CD8-positive, alpha-beta memory T cell (primary cell): ENCODE measurements at places on chromosomes 16 and 17.

DNA sequence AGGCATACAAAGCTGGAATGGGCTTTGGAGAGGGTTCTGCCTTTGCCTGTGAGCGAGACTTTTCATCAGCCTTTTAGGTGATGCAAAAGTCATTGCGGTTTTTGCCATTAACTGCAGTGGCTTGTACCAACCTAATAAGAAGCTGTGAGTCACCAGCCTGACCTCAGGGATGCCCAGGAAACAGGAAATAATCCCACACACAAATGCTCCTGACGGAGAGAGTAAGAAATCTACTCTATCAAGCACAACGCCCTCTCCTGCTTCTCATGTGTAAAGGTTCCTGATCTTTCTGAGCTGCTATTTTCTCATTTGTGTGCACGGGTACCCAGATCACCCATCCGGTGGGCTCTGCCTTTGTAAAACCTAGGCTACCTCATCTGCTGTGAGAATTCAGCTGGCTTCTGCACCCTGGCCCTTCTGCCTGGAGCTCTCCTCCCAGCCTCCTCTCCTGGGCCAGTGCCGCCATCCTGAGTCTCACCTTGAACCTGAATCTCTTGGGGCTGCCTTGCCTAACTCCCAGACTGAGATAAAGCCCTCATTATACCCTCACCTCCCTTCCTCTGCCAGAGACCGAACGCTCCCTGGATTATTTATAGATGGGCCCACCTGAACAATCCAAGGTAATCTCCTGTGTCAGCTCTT is 299.7 kb downstream of the C16orf95 start:
- DNase-seq = no peak

- DNase-seq = no peak
Measured at GRCh38 chr17:54680410-54680809, 220.2 kb upstream of the TOM1L1 start.

GRCh38 chr16:77925531-77925930 is 96.8 kb upstream of the CLEC3A start:
- no peak for DNase-seq

DNA sequence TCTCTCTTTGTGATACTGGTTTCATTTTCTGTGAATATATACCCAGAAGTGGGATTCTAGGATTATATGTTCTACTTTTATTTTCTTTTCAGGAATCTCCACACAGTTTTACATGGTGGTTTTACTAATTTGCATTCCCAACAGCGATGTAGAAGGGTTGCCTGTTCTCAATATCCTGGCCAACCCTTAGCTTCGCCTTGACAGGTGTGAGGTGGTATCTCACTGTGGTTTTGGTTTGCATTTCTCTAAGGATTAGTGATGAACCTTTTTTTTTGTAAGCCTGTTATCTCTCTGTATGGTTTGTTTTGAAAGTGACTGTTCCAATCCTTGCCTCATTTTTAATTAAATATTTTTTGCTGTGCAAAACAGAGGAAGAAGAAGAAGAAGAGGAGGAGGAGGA is 937.7 kb downstream of the CDH8 start:
- no peak for DNase-seq

- DNase-seq = no peak
Measured at GRCh38 chr17:82933911-82934310, 94.1 kb upstream of the ZNF750 start.

DNA sequence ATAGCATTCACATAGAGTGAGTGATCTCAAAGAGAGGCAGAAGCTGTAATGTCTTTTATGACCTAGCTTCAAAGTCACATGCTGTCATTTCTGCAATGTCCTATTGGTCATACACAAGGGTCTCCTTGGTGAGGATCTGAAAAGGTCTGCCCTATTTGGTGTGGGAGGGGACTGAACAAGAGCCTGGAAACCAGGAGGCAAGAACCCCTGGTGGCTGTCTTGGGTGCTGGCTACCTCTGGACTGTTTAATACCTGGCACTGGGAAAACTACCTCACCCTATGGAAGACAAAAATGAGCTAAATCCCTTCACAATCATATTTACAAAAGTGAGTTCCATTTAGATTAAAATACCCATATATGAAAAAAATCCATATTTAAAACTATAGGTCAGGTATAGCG is 9.0 kb downstream of the KCTD13 start:
- DNase-seq = no peak

DNA sequence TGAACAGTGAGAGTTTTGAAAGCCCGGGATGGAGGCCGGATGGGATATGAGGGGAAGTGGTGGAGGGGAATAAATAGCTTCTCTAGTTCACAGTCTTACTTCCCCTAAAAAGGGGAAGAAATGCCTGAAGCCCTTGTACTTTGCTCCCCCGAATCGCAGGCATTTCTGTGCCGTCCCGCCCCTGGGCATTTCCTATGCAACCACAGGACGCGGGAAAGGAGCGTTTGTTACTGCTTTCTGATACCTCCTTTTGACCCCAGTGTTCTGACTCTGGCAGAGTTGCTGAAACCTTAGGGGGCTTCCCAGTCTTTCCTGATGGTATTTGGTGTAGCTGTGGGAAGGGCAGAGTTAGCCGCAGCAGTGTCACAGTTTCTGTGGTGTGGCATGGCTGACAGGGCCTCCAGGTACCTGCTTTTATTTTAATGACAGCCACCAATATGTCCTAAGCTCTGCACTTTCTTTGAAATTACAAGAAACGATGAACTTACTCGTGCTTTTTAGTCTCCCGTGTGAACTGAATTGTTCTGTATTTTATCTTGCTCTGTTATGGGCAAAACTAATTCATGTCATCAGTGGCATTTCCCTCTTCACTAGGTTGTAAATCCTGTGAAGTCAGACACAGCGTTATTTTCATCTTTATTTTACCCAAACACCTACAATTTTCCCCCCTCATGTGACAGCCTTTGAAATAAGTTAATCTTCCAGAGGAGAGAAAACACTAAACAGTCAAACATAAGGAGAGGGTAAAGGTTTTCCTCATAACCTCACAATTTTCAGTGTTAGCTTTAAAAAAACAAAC is 27.1 kb downstream of the USP10 start:
- DNase-seq = no peak

DNA sequence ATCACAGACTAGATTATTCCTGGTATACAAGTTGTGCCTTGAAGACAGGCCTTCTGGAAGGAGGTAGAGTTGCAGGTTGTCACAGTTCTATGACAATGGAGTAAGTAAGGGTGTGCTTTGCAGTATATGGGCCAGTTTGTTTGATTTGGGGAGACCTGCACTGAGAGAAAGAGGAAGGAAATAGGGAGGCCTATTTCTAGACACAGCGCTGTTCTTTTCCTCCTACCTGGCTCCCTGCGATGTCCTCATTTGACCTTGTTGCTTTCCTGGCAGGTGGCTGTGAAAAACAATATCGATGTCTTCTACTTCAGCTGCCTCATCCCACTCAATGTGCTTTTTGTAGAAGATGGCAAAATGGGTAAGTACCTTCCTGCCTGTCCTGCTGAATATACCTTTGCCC is 22.5 kb upstream of the RASL10B start:
- DNase-seq = no peak

GRCh38 chr16:81956213-81956948 is 54.9 kb downstream of the SDR42E1 start:
- no peak for DNase-seq

GRCh38 chr17:41697122-41697962 is 8.7 kb downstream of the EIF1 start:
- DNase-seq = no peak

DNA sequence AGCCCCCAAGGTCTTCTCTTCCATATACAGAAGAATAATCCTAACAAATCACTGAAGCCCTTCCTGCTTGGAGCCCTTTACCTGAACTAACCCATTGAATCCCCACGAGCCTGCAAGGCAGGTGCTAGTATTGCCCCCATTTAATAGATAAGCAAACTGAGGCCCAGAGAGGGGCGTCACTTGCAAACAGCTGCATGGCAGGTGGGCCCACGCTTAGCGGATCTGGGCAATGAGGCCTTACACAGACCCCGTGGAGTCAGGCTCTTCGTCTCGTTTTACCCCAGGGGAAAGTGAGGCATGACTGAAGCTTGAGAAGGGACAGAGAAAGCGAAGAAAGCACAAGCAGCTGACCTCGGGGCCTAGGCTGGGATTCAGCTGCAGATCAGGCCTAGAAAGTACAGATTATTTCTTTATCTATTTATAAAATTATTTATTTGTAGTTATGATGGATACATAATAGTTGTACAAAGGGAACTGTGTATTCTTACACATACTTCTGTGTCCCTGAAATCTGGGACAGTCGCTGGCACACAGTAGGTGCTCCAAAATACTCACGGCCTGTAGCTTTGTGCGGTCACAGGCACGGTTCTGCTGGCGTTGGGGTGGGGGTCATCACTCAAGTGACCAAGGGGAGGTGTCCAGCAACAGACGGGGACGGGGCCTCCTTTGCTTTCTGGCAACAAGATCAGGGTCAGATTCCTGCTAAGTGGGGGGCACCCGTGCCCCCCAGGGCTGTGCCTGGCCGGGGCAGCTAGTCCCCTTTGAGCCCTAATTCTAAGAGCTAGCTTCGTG is 223.2 kb upstream of the GSE1 start:
- no peak for DNase-seq

DNA sequence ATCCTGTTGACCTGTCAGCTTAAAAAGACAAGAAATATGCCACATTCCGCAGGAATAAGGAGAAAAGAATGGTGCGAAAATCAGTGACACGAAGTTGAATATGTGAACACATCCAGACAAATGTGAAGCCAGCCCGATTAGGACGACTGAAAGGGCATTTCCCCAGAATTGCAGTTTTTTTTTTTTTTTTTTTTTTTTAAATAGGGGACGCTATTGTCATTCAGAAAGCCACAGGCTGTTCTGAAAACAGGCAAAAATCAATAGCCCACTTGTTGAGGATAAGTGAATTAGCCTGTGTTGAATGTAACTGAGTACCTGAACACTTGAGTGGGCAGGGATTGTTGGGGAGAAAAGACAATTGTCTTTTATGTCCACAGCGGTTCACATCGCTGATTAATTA is 507.1 kb downstream of the WWOX start:
- DNase-seq = no peak

GRCh38 chr17:4426499-4427208 is 7.1 kb upstream of the SPNS3 start:
- DNase-seq = no peak

DNA sequence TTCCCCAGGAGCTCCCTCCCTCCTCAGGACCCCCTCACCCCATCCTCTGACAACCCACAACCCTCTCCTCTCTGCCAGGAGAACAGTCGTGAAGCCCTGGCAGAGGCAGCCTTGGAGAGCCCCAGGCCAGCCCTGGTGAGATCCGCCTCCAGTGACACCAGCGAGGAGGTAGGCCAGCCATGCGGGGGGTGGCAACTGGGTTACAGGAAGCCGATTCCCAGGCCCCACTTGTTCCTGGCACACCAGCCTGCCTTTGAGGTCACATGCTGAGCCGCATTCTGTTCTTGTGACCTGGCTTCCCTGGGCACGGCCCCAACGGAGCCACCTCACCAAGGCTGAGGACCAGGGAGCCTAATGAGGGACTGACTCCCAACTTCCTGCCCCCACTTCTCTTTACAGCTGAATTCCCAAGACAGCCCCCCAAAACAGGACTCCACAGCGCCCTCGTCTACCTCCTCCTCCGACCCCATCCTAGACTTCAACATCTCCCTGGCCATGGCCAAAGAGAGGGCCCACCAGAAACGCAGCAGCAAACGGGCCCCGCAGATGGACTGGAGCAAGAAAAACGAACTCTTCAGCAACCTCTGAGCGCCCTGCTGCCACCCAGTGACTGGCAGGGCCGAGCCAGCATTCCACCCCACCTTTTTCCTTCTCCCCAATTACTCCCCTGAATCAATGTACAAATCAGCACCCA is 7.9 kb downstream of the NAT9 start:
- no peak for DNase-seq

GRCh38 chr16:13118091-13118490 is 216.7 kb downstream of the SHISA9 start:
- DNase-seq = no peak

GRCh38 chr17:5677620-5678019 is 93.3 kb upstream of the NLRP1 start:
- DNase-seq = no peak

DNA sequence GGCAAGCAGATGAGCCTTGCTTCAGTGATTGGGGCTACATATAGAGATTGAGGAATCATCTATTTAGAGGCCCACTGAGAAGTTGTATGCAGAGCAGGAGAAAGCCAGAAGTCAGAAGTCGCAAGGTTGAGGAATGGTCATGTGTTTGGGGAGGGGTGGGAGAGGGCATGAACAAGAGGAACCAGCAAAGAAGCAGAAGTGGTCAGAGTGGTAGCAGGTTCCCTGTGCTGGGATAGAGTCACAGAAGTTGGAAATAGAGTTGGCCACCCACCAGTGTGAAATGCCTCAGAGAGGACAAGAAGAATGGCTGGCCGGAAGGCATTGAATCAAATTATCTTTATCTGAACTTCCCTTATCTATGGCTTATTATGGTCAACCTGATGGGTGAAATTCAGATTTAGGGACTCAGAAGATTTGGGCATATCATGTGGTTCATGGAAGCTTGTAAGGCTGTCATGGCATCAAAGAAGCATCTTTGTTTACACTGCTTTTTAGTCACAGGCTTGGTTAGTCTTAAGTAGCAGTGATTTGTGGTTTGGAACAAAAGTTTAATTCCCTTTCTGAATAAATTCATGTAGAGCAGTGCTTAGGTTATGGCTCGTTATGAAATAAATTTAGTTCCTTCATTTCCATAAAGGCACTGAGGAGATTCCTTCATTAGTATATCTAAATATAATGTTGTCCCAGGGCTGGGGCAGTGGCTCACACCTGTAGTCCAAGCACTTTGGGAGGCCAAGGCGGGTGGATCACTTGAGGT is 19.7 kb downstream of the MAP3K3 start:
- DNase-seq = no peak

GRCh38 chr16:66391726-66392670 is 25.5 kb downstream of the CDH5 start:
- no peak for DNase-seq

DNA sequence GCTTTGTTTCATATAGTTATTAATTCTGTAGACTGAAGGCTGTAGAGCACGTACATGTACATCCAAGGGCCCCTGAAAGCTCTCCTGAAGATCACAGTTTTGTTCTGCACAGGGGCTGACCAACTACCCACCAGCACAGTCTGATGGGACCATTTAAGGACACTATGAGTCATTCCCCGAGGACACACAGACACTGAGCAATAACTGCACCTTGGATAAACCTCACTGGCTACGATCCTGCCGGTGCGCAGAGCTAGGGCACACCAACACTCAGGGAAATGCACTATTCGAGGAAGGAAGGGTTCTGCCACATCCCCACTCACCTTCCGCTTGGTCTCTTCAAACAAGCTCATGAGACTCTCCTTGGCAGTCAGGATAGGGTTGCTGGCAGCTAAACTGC is 20.3 kb downstream of the SMG6 start:
- DNase-seq = no peak

- DNase-seq = no peak
Measured at GRCh38 chr16:30559690-30560089, 1.5 kb upstream of the ZNF764 start.

- no peak for DNase-seq
Measured at GRCh38 chr16:12753203-12754023, 50.3 kb downstream of the CPPED1 start.

- DNase-seq = no peak
Measured at GRCh38 chr17:39579318-39580081, 28.2 kb downstream of the NEUROD2 start.
